H1 (cell line): ENCODE measurements at places on chromosomes 3 and 15. TPM values are rescaled to one million over a fixed set of nuclear protein-coding genes. Genes with fewer than 3 reads are reported as not detected.

The THUMPD3 gene
- 16.4 and 26.7 TPM in 2 replicates for polyA plus RNA-seq

The CFAP91 gene
- 4.7 and 7.4 TPM in 2 replicates for polyA plus RNA-seq

The THOC7 gene
- 9.0 and 18.7 TPM in 2 replicates for polyA plus RNA-seq

The P2RY12 gene
- polyA plus RNA-seq, result not detected in 2 replicates

The LYZL4 gene
- polyA plus RNA-seq, result not detected in 2 replicates

The PPP1R14D gene
- not detected in 2 replicates for polyA plus RNA-seq

The XIRP1 gene
- polyA plus RNA-seq, result not detected in 2 replicates

The NEDD4 gene
- polyA plus RNA-seq, result 0.85 and 0.95 TPM in 2 replicates

The SLCO2A1 gene
- 2.3 and 4.1 TPM in 2 replicates for polyA plus RNA-seq

The MINAR1 gene
- 0.17 and 0.19 TPM in 2 replicates for polyA plus RNA-seq

The SLC2A2 gene
- polyA plus RNA-seq, result not detected in 2 replicates

The TLR9 gene
- 0.05 and 0.06 TPM in 2 replicates for polyA plus RNA-seq

GRCh38 chr3:149271669-149272068 lies 50.0 kb upstream of the CP start:
- no peak overlapping the region for H3K4me3 ChIP-seq
- peak overlapping the region; percentile 32; the same call in 1 of the 2 replicates for H3K27ac ChIP-seq
- no peaks in the 10 kb centered on the region for H3K4me1 ChIP-seq
- H3K27me3 ChIP-seq, result no peaks in the 10 kb centered on the region
- no peaks in the 10 kb centered on the region for H3K36me3 ChIP-seq
- DNase-seq, result no peak

DNA sequence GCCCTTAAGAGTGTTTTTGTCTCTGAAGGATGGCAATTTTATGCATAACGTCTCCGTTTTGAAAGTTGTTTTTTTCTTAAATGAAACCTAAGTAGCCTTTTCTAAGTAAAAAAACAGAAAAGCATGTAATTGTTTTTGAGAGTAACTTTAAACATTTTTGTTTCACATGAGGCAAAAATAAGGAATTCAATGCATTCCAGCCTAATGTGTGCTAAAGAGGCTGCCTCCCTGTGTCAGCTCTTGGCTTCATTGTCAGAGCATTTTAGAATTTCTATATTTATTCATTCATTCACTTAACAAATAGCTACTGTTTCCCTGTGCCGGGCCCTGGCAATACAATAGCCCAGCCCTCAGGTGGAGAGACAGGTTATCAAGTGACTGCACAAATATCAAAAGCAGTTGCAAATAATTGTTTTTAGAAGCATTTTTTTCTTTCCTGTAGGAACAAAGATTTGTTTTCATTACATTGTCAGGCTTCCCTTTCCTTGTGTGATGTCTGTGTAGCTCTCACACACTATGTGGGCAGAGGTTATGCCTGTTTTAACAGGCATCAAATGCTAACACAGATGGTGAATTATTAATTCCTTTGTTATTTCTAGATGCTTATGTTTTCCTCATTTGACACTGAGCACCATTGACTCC lies 81.9 kb downstream of the CCK start:
- no peak overlapping the region for H3K27ac ChIP-seq
- no peaks in the 10 kb centered on the region for H3K36me3 ChIP-seq
- peaks cover 10% of the 10 kb centered on the region for H3K4me1 ChIP-seq

GRCh38 chr3:4814305-4814903 lies 164.8 kb upstream of the BHLHE40 start:
- H3K4me3 ChIP-seq, result no peak overlapping the region
- no peaks in the 10 kb centered on the region for H3K27me3 ChIP-seq
- H3K4me1 ChIP-seq, result no peaks in the 10 kb centered on the region
- no peak overlapping the region for H3K27ac ChIP-seq
- no peaks in the 10 kb centered on the region for H3K36me3 ChIP-seq

- no peak overlapping the region for H3K4me3 ChIP-seq
- no peak overlapping the region for H3K27ac ChIP-seq
Measured at GRCh38 chr3:15091575-15091974, 7.4 kb downstream of the RBSN start.

- H3K4me3 ChIP-seq, result no peak overlapping the region
- no peaks in the 10 kb centered on the region for H3K36me3 ChIP-seq
- no peaks in the 10 kb centered on the region for H3K27me3 ChIP-seq
- DNase-seq, result no peak
- H3K27ac ChIP-seq, result no peak overlapping the region
Measured at GRCh38 chr15:58666957-58667356, 82.5 kb downstream of the ADAM10 start.

DNA sequence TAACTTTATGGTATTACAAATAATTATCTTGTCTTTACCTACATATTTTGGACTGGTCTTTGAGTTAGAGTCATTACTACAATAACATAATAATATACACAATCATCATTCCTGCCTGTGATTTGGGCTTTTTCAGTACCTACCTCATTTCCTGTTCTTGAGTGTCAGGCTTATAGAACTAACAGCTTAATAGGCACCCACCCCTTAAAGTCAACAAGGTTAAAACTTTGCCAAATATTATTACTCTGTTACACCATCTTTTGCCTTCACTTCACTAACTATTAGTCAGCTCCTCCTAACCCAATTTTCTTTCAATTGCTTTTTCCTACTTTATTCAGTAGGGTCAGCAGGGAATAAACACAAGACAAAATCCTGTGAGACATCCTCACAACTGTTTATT lies 488.7 kb upstream of the AGTR1 start:
- H3K4me1 ChIP-seq, result no peaks in the 10 kb centered on the region
- H3K4me3 ChIP-seq, result no peak overlapping the region
- no peak overlapping the region for H3K27ac ChIP-seq
- H3K27me3 ChIP-seq, result no peaks in the 10 kb centered on the region

GRCh38 chr3:195537995-195538394 lies 5.1 kb downstream of the PPP1R2 start:
- no peak overlapping the region for H3K27ac ChIP-seq
- DNase-seq, result no peak
- no peaks in the 10 kb centered on the region for H3K4me1 ChIP-seq
- no peak overlapping the region for H3K4me3 ChIP-seq
- H3K27me3 ChIP-seq, result no peaks in the 10 kb centered on the region
- H3K36me3 ChIP-seq, result no peaks in the 10 kb centered on the region

DNA sequence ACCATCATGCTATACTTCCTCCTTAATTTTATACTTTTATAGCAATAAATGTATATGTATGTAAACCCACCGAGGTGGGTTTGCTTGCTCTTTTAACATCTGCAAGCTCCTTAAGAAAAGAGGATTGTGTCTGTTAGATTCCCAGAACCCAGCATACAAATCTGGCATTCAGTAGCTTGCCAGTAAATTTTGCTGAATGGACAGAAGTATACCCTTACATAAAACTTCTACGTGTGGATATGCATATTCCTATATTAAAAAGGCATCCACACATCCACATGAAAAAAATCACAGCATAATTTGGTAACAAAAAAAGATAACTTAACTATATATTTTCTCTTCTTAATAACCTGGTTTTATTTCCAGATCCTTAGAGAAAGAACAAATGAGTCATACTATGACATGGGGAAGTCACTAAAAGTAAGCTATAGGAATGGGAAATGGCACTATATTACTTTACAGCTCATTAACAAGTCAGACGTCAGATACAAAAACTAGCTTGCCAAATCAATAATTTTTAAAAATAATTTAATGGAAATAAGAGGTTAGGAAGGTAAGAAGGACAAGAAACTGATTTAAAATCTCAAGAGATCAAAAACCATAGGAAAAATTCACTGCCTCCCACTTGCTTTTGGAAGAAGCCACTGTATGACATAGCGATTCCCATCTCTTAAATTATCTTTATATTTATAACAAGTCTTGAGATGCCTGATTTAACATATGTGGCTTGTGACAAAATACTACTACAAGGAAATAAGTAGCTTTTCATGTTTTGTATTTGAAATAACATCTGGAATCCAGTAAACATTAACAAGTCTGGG lies 68.7 kb downstream of the SUMF1 start:
- no peak overlapping the region for H3K27ac ChIP-seq
- H3K4me1 ChIP-seq, result no peaks in the 10 kb centered on the region
- no peak overlapping the region for H3K4me3 ChIP-seq
- DNase-seq, result no peak

GRCh38 chr3:47019201-47019600 lies 39.7 kb downstream of the NBEAL2 start:
- DNase-seq, result no peak
- H3K4me1 ChIP-seq, result no peaks in the 10 kb centered on the region
- no peak overlapping the region for H3K4me3 ChIP-seq
- H3K27ac ChIP-seq, result no peak overlapping the region
- H3K27me3 ChIP-seq, result no peaks in the 10 kb centered on the region

- H3K36me3 ChIP-seq, result no peaks in the 10 kb centered on the region
- H3K27me3 ChIP-seq, result no peaks in the 10 kb centered on the region
- H3K4me1 ChIP-seq, result no peaks in the 10 kb centered on the region
- DNase-seq, result no peak
Measured at GRCh38 chr3:188827576-188827975, 344.2 kb upstream of the TPRG1 start.

GRCh38 chr3:134008630-134009156 lies 21.0 kb downstream of the SLCO2A1 start:
- no peaks in the 10 kb centered on the region for H3K36me3 ChIP-seq
- H3K4me3 ChIP-seq, result no peak overlapping the region
- no peak overlapping the region for H3K27ac ChIP-seq
- no peak for DNase-seq
- no peaks in the 10 kb centered on the region for H3K4me1 ChIP-seq
- no peaks in the 10 kb centered on the region for H3K27me3 ChIP-seq

DNA sequence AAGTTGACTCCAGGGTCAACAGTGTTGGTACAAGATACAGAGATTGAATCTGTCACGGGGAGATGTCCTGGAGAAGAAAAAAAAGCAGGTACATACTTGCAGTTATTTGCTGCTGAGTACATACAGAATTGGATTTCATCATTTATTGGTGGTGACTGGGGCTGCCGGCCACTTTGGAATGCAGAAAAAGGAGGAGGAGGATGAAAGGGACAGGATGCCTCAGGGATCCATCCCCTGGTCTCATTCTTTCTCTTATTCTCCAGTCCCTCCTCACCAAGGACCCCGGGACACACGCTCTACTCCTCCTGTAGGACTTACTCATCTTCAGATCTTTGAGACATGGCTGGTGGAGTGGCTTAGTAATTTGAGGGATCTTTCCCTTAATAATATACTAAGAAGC lies 30.0 kb upstream of the MEIS2 start:
- H3K36me3 ChIP-seq, result no peaks in the 10 kb centered on the region
- H3K27ac ChIP-seq, result no peak overlapping the region
- H3K4me1 ChIP-seq, result no peaks in the 10 kb centered on the region
- H3K4me3 ChIP-seq, result no peak overlapping the region
- H3K27me3 ChIP-seq, result no peaks in the 10 kb centered on the region
- DNase-seq, result no peak

- H3K36me3 ChIP-seq, result no peaks in the 10 kb centered on the region
- H3K4me3 ChIP-seq, result no peak overlapping the region
- H3K4me1 ChIP-seq, result no peaks in the 10 kb centered on the region
- H3K27ac ChIP-seq, result no peak overlapping the region
Measured at GRCh38 chr3:171159822-171160157, 133.3 kb upstream of the SLC2A2 start.

- no peaks in the 10 kb centered on the region; the same call in 1 of the 2 replicates for H3K36me3 ChIP-seq
- no peak for DNase-seq
- H3K4me3 ChIP-seq, result peak overlapping the region; percentile 46; the same call in 1 of the 2 replicates
Measured at GRCh38 chr3:156750191-156750873, 75.8 kb upstream of the LEKR1 start.

- H3K27me3 ChIP-seq, result no peaks in the 10 kb centered on the region; the same call in 1 of the 2 replicates
- no peak for DNase-seq
- H3K36me3 ChIP-seq, result no peaks in the 10 kb centered on the region
- peaks cover 10% of the 10 kb centered on the region for H3K4me1 ChIP-seq
- H3K4me3 ChIP-seq, result no peak overlapping the region
- H3K27ac ChIP-seq, result no peak overlapping the region
Measured at GRCh38 chr15:59400103-59400813, 27.6 kb upstream of the MYO1E start.

DNA sequence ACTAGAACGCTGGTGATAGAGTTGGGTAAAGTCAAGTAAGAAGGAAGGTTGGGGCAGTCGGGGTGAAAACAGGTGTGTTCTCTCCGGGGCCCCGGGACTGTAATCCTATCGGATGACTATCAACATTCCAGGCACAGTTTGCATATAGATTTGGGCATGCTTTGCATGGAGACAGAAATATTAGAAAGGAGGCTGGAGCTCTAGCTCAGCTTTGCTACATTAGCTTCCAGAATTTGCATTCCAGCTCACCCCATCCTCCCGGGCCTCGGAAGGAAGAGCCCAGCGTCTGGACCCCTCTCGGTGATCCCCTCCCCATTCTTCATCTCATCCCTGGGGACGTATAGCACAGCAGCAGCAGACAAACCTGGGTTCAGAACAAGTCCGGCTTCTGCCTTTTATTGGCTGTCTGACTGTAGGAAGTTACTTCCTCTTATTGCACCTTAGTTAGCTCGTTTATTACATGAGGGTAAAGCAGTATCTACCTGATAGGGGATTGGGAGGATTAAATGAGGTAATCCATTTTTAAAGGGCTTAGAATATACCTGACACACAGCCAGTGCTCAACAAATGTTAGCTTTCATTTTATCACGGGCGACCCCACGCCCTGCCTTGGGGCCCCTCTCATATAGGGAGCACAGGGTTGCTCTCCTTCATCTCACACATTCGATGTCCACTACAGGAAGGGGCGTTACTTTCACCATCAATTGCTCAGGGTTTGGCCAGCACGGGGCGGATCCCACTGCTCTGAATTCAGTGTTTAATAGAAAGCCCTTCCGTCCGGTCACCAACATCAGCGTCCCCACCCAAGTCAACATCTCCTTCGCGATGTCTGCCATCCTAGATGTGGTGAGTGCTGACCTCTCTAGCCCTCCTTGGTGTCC lies 3.2 kb downstream of the HTR3E start:
- H3K36me3 ChIP-seq, result no peaks in the 10 kb centered on the region
- H3K27me3 ChIP-seq, result no peaks in the 10 kb centered on the region
- H3K27ac ChIP-seq, result no peak overlapping the region
- DNase-seq, result no peak
- no peak overlapping the region for H3K4me3 ChIP-seq

DNA sequence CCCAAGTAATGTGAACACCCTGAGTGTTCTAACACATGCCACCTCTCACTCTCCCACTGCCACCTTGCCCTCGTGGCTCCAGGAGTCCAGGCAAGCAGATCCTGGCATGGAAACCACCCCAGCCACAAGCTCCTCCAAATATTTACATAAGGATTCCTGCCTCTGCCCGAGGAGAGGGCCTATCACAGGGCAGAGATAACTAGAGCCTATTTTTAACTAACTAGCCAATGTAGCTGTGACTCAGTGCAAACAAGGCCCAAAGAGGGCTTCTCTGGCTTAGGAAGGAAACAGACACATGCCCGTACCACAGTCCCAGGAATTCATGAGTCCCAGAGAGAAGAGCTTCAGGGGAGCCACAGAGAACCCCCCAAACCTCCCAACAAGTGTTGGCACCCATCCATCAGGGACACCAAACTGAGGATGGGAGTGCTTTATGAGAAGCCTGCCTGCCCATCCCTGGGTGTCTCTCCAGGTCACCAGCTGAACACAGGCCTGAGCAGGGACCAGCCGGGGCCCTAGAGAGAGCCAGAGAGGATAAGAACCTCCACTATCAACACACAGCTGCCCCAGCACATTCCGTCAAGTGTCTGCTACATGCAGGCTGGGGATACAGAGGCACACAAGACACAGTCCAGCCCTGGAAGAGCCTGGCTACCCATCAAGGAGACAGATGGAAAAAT lies 9.2 kb downstream of the FYCO1 start:
- H3K27me3 ChIP-seq, result no peaks in the 10 kb centered on the region
- H3K4me3 ChIP-seq, result no peak overlapping the region
- peaks cover 16% of the 10 kb centered on the region for H3K36me3 ChIP-seq
